ENCODE measurements at places on chromosomes 6 and 20.

DNA sequence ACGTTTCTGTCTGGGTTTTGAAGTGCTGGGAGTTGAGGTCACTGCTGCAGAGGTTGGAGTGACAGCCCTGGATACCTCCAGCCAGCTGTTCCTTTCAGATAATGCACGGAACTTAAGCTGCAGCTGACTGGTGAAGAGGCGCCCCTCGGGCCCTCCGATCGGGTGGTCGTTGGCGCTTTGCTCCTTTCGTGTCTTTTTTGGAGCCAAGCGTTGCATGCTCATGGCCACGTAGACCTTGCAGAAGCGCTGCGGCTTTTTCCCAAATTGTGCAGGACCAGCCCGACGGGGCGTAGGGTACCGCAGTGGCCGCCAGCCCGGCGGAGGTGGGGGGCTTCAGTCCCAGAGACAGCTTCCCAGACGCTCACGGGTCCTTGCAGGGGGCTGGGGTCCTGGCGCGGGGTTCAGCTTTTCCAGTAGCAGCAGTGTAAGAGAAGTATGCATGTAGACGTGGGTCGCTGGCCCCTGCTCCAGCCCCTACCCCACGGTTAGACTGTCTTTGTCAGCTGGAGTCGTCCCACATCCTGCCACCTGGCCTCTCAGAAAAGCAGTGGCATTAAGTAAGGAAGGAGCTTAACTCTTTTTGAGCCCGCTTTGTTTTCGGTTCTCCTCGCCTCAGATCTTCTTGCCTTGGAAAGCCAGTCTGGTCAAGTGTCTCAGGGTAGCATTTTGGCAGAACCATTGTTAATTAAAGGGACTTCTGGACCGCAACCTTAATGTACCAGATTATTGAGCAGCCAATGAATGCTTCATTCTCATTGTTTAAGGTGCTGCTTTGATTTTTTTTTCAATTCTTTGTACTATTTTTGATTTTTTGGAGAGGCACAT is 838 bp downstream of the TNFAIP3 start:
- H3K27ac ChIP-seq, result peak overlapping the region; percentile 97
- H3K36me3 ChIP-seq, result peaks cover 5% of the 10 kb centered on the region
- peak; percentile 38 for DNase-seq
- no peaks in the 10 kb centered on the region for H3K27me3 ChIP-seq
- no peaks in the 10 kb centered on the region for H3K4me1 ChIP-seq
- peak overlapping the region; percentile 61 for H3K4me3 ChIP-seq

DNA sequence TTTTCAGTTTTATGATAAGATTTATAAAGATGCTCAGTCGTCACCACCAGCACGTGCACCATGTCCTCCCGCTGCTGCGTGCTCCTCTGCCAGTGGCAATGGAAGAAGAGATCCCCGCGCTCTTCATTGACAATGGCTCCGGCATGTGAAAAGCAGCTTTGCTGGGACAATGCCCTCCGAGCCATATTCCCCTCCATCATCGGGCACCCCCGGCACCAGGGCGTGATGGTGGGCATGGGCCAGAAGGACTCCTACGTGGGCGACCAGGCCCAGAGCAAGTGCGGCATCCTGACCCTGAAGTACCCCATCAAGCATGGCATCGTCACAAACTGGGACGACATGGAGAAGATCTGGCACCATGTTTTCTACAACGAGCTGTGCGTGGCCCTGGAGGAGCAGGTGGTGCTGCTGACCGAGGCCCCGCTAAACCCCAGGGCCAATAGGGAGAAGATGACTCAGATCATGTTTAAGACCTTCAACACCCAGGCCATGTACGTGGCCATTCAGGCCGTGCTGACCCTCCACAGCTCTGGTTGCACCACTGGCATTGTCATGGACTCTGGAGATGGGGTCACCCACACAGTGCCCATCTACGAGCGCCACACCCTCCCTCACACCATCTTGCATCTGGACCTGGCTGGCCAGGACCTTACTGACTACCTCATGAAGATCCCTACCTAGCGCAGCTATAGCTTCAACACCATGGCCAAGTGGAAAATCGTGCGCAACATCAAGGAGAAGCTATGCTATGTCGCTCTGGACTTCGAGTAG is 34.3 kb upstream of the ENPP5 start:
- H3K27ac ChIP-seq, result no peak overlapping the region
- no peaks in the 10 kb centered on the region for H3K4me1 ChIP-seq
- no peaks in the 10 kb centered on the region for H3K27me3 ChIP-seq
- H3K36me3 ChIP-seq, result no peaks in the 10 kb centered on the region
- H3K4me3 ChIP-seq, result no peak overlapping the region

DNA sequence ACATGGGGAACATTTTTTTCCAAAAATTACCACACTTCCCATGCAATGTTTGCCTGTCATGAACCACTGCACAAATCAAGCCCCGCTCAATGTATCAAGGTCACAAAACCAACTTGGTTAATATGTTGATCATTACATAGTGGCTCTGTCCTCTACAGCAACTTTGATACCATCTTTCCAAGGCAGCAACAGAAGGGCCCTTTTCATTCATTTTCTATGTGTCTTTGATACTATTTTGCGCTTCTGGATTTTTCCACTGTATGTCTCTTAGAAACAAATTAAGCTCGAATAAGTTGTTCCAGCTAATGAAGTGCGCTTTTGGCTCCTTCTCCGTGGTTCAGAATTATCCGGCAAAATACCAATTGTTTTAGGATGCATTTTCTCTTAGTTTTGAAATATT is 1.5 kb downstream of the ZHX3 start:
- H3K4me1 ChIP-seq, result peaks cover 19% of the 10 kb centered on the region
- H3K4me3 ChIP-seq, result peak overlapping the region; percentile 80

GRCh38 chr6:49038294-49038822 is 424.7 kb downstream of the MMUT start:
- DNase-seq, result no peak
- no peak overlapping the region for H3K27ac ChIP-seq
- H3K36me3 ChIP-seq, result no peaks in the 10 kb centered on the region

- no peak overlapping the region for H3K4me3 ChIP-seq
- no peaks in the 10 kb centered on the region for H3K27me3 ChIP-seq
- no peaks in the 10 kb centered on the region for H3K36me3 ChIP-seq
- DNase-seq, result no peak
- H3K4me1 ChIP-seq, result no peaks in the 10 kb centered on the region
These were observed 109.0 kb upstream of the COL21A1 start for GRCh38 chr6:56356426-56356825.

DNA sequence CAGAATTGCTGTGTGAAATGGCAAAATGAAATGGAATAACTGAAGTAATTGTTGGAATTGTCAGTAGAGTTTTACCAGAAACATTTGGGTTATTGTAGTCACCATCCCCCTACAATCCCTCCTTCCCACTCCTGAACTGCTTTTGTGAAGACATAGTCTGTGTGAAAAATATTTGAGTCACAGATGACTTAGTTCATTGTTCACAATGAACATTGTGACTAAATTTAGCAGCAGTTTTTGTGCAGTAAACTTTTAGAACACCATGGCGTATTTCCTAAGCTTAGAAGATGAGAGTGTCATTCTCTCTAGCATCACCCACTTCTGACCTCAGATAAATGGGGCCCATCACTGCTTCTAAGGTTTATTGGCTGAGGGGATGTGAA is 11.0 kb downstream of the OTOR start:
- DNase-seq, result no peak
- H3K27ac ChIP-seq, result no peak overlapping the region
- H3K27me3 ChIP-seq, result no peaks in the 10 kb centered on the region
- H3K36me3 ChIP-seq, result no peaks in the 10 kb centered on the region
- H3K4me3 ChIP-seq, result no peak overlapping the region
- peaks cover 5% of the 10 kb centered on the region for H3K4me1 ChIP-seq

DNA sequence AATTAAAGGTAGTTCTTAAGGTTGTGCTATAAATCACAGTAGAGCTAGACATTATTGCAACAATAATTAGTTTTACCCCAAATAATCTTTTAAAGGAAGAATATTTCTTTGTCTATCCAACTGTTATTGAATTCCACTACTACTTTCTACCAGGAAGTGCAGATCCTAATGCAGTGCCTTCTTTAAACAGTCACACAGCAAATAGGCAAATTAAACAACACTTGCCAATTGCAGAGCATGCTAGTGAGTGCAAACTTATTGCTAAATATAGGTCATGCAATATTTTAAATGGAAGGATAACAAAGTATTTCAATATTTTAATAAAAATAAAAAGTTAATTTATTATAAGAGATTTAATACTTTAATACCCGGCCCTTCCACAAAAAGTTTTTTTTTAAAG is 107.3 kb upstream of the BCLAF1 start:
- H3K27ac ChIP-seq, result no peak overlapping the region
- H3K4me3 ChIP-seq, result no peak overlapping the region
- no peaks in the 10 kb centered on the region for H3K27me3 ChIP-seq
- DNase-seq, result no peak

DNA sequence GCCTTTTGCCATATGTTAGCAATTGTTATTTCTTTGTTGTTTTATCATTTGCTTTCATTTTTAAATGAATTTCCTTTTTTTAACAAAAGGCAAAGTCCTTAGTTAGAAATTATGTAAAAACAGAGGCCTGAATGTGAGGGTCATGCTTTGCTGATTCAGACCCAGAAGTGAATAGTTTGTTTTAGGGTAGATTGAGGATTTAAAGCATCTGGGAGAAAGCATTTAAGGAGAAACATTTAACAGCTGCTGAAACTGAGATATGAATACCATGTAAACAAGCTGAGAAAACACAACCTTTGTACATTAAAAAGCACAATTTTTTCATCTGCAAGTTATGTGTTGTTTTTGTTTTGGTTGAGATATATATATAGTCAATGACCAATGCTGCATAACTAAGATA is 8.0 kb downstream of the HTR1B start:
- no peak for DNase-seq
- no peaks in the 10 kb centered on the region for H3K36me3 ChIP-seq
- no peak overlapping the region for H3K27ac ChIP-seq
- H3K4me1 ChIP-seq, result peaks cover 6% of the 10 kb centered on the region
- no peak overlapping the region for H3K4me3 ChIP-seq

DNA sequence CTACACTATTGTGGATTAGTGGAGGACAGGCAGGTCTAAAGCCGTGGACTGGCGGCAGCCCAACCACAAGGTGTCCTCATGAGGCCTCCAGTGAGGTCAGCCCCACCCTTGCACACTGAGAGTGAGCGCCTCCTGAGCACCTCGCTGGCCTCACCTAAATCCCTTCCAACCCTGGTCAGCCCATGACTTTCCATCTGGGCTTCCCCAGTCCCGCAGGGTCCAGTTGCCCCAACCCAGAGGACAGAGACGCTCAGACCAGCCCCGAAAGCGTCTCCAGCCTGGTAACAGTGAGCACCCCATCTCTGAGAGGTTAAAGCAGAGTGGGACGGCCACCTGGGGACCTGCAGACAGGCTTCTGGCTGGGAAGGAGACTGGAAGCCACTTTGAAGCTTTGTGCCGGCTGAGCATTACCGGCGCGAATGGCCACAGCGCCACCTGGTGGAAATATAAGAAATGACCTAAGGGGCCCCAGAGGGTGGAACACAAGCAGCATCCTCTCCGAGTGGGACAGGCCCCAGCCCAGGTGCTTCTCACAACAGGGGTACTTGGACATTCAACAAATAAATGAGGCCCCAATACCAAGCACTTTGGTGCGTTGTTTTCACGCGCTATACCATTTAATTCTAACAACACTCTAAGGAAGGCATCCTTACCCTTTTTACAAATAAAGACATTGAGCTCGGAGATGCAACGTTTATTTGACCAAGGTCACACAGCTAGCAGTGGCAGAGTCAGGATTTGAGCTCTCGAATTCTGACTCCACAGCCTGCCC is 65.7 kb upstream of the TOP1 start:
- peak; percentile 82 for DNase-seq
- no peak overlapping the region for H3K27ac ChIP-seq
- no peaks in the 10 kb centered on the region for H3K36me3 ChIP-seq
- H3K4me1 ChIP-seq, result no peaks in the 10 kb centered on the region
- H3K4me3 ChIP-seq, result no peak overlapping the region

DNA sequence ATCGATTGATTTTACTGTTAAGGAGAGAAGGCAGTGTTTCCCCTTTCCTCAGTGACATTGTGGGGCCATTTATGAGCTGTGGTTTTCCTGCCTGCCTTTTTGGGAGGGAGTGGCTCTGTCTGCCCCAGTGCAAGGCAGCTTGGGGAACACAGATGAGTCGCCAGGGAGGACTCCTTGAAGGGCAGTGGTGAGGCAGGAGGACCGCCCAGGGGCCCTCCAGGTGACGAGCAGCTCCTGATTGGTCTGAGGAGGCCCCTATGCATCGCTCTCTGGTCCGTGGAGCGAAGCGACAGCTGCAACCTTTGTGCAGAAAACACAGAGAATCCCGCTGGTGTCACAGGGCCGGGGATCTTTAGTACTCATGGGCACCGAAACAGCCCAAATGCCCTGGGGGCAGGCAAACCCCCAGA is 100.3 kb downstream of the TMEM242 start:
- DNase-seq, result no peak
- no peaks in the 10 kb centered on the region for H3K27me3 ChIP-seq
- H3K4me1 ChIP-seq, result no peaks in the 10 kb centered on the region
- no peak overlapping the region for H3K4me3 ChIP-seq
- no peak overlapping the region for H3K27ac ChIP-seq

- no peaks in the 10 kb centered on the region for H3K36me3 ChIP-seq
- H3K27me3 ChIP-seq, result no peaks in the 10 kb centered on the region
- DNase-seq, result no peak
- no peaks in the 10 kb centered on the region for H3K4me1 ChIP-seq
- H3K27ac ChIP-seq, result no peak overlapping the region
These were observed 237.1 kb downstream of the ANKRD60 start for GRCh38 chr20:57991211-57991881.

GRCh38 chr6:20833881-20834515 is 299.7 kb downstream of the CDKAL1 start:
- H3K27ac ChIP-seq, result no peak overlapping the region
- DNase-seq, result no peak
- H3K36me3 ChIP-seq, result no peaks in the 10 kb centered on the region
- H3K4me1 ChIP-seq, result no peaks in the 10 kb centered on the region
- H3K27me3 ChIP-seq, result no peaks in the 10 kb centered on the region

All from pancreas (tissue), 10 donors.